MCF 10A (cell line): ENCODE measurements at places on chromosomes 5 and 9.

GRCh38 chr5:22354956-22355355 is 498.2 kb downstream of the CDH12 start:
- no peak for DNase-seq

- DNase-seq: no peak
Observed at GRCh38 chr5:123107343-123108244, 18.6 kb downstream of the PRDM6 start.

GRCh38 chr5:179317411-179318220 is 27.6 kb downstream of the ADAMTS2 start:
- no peak for DNase-seq

- peak; percentile 80 for DNase-seq
Observed at GRCh38 chr5:52800394-52801213, 12.9 kb downstream of the ITGA1 start.

DNA sequence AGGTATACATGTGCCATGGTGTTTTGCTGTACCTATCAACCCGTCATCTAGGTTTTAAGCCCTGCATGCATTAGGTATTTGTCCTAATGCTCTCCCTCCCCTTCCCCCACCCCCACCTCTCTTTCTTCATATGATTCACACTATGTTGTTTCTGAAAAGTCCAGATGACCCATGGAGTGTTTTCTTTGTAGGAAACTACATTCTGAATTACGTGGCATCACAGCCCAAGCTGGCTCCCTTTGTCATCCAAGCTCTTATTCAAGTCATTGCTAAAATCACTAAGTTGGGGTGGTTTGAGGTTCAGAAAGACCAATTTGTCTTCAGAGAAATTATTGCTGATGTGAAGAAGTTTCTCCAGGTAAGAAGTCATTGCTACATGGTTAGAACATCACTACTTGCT is 30.4 kb downstream of the RANBP17 start:
- DNase-seq: peak; percentile 67

- no peak for DNase-seq
Observed at GRCh38 chr5:14028188-14028587, 83.7 kb upstream of the DNAH5 start.

DNA sequence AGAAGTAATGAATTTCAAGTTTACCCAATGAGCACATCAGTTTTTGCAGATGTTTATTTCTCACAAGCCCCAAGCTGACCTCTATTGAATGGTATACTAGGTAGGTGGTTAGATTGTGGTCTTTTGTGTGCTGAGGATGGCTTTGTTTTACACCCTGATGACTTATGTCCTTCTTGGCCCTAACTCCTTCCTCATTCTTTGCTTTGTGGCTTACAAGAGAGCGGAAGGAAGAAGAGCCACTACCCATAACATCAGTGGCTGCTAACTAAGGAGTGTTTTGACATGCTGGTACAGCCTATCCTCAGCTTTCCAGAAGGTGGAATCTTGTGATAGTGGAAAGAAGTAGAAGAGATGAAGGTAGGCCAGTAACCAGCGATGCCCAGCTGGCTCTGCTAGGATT is 85.7 kb upstream of the NTRK2 start:
- no peak for DNase-seq

- peak; percentile 74 for DNase-seq
Observed at GRCh38 chr5:10719965-10720364, 41.1 kb downstream of the DAP start.

DNA sequence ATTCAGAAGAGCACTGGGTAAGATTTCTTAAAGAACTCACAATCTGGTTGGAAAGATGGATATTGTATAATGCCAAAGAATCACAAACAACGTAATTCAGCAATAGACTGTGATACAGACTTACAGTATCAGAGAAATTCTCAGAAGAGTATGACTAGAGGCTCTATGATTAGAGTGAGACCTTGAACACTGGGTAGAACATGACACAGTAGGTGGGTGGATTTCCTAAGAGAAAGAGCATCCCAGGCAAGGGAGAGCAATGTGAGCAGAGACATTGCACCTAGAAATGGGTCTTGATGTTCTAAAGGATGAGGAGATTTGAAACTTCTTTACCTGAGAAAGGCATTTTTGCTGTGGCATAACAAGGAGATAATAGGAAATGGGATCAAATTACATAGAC is 27.3 kb upstream of the CAST start:
- no peak for DNase-seq

DNA sequence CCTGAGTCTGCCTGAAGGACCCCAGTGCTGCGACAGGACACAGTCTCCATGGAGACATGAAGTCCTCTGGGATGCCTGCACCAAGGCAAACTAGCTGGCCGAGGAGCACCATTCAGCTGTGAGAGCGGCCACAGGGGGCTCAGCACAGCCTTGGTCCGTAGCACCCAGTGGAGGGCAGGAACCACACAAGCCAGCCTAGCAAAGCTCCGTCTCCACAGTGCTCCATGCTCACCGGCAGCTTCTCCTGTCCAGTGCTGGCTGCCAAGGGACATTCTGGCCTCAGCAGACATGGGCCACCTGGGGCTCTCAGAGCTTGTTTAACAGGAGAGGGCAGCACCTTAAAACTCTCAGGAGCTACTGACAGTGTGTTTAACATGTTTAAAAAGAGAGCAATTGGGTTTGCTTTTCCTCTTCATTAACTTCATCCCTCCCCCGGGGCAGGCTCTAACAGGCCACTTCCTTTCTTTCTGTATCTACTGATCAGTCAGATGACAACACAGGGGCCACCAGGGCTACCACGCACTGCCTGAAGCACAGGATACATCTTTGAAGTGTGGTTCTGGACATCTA is 57.0 kb downstream of the SECISBP2 start:
- DNase-seq: no peak

DNA sequence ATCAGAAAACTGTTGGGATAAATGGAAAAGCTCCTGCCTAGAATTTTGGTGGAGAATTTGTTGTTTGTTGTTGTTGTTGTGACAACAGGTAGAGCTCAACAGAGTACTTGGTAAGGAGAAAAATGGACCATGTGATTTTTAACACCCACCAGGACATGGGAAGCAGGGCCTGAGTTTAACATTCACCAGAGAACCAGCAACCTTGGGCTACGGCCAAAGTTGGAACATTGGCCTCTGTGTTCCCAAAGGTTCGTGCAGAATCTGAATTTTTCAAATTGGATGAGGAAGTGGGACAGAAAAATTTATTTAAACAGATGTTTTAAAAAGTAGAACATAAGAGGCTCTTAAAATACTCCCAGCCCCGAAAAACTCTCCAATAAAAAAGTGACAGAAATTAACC is 127.0 kb downstream of the GNA14 start:
- DNase-seq: no peak

DNA sequence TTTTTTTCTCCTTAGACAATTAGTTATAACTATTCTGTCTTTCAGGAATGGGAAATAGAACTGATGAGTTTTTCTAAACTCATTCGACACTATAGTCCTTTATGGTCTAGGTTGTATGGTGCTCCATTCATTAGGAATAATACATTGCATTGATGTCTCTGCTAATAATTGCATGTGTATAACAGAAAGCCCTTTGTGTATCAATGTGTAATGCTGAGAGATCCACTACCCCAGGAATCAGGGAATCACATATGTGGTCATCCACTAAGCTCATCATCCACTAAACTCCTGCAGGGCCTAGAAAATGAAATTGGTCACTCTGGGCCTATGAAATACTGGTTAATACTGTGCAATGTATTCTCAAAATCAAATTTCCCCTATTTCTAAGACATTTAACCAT is 242.0 kb upstream of the CDH18 start:
- DNase-seq: no peak

DNA sequence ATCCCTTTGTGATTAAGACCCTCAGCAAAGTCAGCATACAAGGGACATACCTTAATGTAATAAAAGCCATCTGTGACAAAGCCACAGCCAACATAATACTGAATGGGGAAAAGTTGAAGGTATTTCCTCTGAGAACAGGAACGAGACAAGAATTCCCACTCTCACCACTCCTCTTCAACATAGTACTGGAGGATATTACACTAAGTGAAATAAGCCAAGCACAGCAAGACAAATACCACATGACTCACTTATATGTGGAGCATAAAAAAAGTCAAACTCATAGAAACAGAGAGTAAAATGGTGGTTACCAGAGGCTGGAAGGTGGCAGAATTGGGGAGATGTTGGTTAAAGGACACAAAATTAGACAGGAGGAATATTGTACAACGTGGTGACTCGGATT is 118.1 kb upstream of the NFIL3 start:
- DNase-seq: no peak

- no peak for DNase-seq
Observed at GRCh38 chr5:170316937-170317336, 19.4 kb upstream of the LCP2 start.
